Kidney capillary endothelial cell (primary cell): ENCODE measurements at places on chromosomes 3 and 15.

DNA sequence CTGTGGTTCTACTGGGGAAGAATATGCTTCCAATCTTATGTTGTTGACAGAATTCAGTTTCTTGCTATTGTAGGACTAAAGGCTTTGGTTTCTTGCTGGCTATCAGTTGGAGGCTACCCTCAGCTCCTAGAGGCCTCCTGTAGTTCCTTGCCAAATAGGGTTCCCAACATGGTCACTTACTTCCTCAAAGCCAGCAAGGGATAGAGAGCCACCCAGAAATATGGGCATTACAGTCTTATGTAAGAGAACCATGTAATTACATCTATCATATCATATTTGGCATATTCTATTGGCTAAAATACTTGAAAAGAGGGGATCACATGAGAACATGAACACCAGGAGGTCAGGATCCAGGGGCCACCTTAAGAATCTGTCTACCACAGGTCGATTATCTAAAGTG, 6.2 kb upstream of the COX17 start:
- no peak for DNase-seq

- DNase-seq: no peak
Measured at GRCh38 chr3:174957551-174958001, 98.4 kb downstream of the NAALADL2 start.

GRCh38 chr3:5264093-5264600, 76.6 kb downstream of the EDEM1 start:
- no peak for DNase-seq

- peak; percentile 46 for DNase-seq
Measured at GRCh38 chr15:59247364-59247763, 40.7 kb downstream of the LDHAL6B start.

- DNase-seq: no peak
Measured at GRCh38 chr3:193481436-193481835, 73.3 kb downstream of the ATP13A4 start.

- DNase-seq: no peak
Measured at GRCh38 chr3:5874931-5875341, 687.4 kb downstream of the EDEM1 start.

- no peak for DNase-seq
Measured at GRCh38 chr3:32583708-32584107, 13.1 kb upstream of the DYNC1LI1 start.

GRCh38 chr15:90871139-90871715, 2.8 kb downstream of the FURIN start:
- peak; percentile 26 for DNase-seq

DNA sequence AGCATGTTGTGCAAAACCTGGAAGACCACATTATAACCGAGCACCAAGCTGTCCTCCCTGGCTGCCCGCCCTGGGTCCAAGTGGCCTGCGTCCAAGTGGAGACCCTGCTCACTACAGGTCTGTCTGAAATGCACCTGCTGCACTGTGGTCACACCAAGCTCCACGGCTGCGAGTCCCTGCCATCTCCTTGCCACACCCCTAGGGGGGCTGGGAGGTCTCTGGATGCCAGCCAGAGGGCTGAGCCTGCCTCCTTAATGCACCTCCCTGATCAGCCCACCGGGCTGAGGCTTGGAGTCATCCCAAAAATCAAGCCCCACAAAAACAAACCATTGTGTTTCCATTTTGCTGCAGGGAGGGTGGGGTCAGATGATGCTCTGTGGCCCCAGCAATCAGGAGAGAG, 187.1 kb downstream of the MEGF11 start:
- DNase-seq: no peak

- DNase-seq: peak; percentile 73
Measured at GRCh38 chr3:65732051-65732935, 306.4 kb downstream of the MAGI1 start.

- DNase-seq: no peak
Measured at GRCh38 chr3:194025951-194026350, 110.0 kb upstream of the HES1 start.

GRCh38 chr3:16460886-16461285, 52.6 kb downstream of the RFTN1 start:
- DNase-seq: no peak

- no peak for DNase-seq
Measured at GRCh38 chr3:185318141-185318540, 44.8 kb upstream of the MAP3K13 start.

GRCh38 chr15:69415381-69415780, 1.2 kb downstream of the KIF23 start:
- no peak for DNase-seq

DNA sequence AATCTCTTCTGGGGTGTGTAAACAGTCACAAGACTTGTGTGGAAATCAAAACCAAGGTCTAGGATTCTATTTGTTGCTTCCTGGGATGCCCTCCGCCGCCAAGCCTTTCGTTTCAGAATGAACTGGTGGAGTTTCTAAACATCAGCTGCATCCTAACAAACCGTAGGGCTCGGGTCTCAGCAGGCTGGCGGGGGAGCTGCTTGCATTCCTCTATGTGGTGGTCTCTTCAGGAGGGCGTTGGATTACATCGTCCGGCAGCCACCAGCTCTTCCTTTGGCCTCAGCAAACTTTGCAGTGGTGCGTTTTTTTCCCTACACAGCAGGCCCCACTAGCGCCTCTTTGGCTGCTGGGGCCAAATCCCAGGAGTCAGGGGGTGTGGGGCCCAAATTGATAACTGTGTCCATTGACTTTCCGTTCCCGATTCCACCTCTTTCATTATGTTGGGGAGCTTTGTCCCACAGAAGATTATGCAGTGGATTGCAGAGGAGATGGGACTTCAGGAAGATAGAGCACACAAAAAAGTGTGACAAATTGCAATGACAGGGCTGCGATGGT, 390.0 kb upstream of the NR2F2 start:
- DNase-seq: no peak

DNA sequence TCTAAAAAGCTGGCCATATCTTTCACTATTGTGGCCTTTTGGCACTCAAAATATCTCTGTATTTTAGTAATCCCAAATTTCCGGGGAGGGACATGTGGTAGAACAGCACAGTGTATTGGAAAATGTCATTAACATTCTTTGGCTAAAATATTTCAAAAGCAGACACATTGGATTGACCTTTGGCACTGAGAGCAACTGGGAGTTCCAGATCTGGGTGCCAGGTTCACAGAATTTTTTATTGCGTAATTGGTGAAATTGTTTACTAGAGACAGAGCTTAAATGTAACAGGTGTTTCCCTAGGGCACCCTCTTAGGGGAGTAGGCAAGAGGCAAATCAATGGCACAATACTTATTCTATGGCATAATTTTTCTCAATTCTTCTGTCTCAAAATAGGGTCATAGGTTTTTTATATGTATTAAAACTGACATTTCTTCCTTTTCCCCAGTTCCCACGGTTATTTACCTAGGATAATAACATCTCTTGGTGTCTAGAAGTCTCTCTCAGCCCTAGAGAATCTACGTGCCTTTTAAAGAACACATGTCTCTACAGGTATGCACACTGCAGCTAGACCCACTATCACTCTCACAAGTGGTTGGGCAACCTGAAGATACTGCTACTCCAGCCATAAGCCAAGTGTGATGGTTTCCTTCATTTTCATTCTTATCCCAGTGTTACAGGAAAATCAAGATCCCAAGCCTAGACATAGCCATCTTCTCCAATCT, 10.6 kb downstream of the RBMS3 start:
- DNase-seq: no peak

- DNase-seq: peak; percentile 88
Measured at GRCh38 chr3:119279101-119279554, 15.1 kb upstream of the ARHGAP31 start.

GRCh38 chr3:115513416-115513800, 109.9 kb upstream of the GAP43 start:
- no peak for DNase-seq

GRCh38 chr3:112132975-112133448, at the start of gene GCSAM:
TSS of gene GCSAM (minus strand) at chr3:112133248. CDS start at chr3:112133120, 128 bp downstream.
- no peak for DNase-seq

DNA sequence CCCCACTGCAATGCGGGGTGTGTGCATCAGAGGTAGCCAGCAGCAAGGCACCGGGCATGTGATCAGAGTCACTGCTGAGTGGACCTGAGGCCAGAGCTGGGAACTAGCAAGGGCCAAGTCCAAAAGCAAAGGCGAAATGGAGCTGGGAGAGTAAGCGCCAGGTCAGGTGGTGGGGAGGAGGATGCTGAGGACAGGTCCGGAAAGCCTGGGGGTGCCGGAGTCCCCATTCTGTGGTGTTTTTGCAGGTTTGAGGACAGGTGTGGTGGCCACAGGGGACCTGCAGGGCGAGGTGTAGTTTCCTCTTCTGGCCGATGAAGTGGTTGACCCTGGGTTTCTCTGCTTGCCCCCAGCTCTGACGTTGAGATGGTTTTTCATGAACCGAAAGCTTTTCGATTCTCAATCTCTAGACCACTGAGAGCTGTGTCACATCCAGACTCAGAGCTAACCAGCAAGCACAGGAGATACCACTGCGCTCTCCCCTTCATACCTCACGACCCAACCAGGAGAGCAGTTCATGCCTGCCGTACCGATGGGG, 35.0 kb upstream of the HES1 start:
- DNase-seq: no peak

DNA sequence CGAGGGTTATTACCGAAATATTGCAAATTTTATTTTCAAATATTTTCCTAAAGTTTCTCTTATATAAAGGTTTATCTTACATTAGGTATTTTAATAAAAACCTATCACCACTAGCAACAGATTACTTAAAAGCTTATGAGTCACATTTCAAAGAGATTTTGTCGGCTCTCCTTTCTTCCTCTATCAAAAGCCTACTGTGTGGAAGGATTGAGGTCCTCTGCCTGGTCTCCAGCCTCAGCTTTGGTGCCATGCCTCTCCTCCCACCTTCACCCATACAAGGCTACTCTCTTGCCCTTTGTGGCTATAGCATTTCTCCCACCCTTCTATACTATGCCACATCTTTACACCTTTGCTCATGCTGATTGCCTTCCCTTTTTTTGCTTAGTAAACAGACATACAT, 199.3 kb downstream of the TNIK start:
- DNase-seq: no peak

DNA sequence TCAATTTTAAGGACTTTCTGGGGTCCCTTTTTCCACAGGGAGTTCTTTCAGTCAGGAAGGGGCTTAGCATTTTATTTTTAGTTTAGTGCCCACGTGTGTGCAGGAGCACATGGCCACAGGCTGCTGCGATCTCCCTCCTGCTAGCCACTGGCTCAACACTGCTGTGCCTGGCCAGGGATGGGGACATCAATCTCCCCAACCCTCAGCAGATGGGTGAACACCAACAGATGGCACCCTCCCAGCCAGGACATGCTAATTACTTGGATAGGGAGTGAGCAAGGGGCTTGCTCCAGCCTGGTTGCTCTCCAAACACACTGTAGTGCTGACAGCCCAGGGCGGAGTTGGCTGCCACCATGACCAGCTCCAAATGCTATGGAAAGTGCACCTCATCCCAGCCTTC, 7.4 kb upstream of the RIOX2 start:
- DNase-seq: no peak

GRCh38 chr3:186237915-186238314, 124.1 kb downstream of the DGKG start:
- no peak for DNase-seq

GRCh38 chr15:70094690-70095311, 2.9 kb downstream of the TLE3 start:
- no peak for DNase-seq

- DNase-seq: no peak
Measured at GRCh38 chr15:64279131-64279530, 76.8 kb downstream of the CSNK1G1 start.

GRCh38 chr3:123652342-123652984, 67.6 kb upstream of the HACD2 start:
- DNase-seq: peak; percentile 75

DNA sequence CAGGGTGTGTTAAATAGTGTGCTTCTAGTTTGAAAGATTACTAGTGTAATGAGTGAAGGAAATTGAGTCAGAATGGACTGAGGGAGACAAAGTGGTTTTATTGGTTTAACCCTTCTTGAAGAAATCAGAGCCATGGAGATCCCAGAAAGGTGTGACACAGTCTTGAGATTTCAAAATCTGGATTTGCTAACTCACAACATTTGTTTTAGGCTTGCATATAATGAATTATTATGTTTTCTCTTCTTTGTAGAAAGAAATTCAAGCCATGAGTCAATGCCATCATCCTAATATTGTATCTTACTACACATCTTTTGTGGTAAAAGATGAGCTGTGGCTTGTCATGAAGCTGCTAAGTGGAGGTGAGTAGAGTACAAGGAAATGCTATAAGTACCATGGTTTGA, 25.1 kb downstream of the OXSR1 start:
- DNase-seq: no peak

DNA sequence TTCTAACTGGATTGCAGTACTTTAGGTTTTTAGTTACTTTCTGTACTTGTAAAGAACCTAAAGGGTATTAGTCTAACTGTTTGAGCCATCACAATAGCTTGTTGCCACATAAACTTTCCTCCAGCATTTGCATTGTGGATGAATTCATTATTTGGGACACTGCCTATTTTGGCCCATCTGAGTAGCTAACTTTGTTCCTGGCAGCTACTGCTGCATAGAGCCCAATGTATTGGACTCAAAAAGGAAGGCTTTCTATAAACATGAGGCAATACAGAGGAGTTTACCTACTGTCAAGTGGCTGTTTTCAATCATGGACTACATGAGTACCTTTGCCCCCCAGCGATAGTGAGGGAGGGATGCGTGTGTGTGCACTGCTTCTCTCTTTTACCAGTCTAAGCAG, 1.9 kb downstream of the ROBO2 start:
- DNase-seq: no peak

GRCh38 chr3:171967137-171967783, 72.1 kb upstream of the FNDC3B start:
- DNase-seq: peak; percentile 72

DNA sequence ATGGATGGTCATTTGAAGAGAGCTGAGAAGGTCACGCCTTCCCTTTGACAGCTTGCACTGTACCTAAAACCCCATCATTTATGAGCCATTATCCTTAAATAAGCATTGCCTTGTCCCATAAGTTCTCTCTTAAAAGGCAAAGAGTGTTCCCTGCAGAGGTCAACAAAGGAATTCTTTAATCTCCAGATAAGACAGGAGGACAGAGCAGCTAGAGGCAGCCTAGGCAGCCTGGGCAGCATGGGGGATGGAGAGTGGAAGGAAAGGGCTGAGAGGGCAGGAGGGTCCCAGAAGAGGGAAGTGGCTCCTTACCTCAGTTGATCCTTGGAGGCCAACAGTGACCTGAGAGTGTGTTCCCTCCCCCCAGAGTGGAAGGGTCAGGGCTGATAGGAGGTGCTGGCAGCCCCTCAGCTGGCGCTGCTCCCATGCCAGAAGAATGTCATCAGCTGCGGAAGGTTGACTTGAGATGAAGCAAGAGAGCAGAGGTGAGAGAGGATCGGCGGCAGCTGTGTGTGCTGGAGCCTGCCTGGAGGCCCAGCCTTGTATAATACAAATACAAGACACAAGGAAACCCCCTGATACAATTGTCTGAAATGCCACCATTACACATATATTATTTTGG, 12.8 kb downstream of the KBTBD13 start:
- DNase-seq: no peak

GRCh38 chr3:82137861-82138260, 376.4 kb upstream of the GBE1 start:
- no peak for DNase-seq
